Iris pigment epithelial cell (primary cell): ENCODE measurements at places on chromosomes 5 and 9.

- DNase-seq = no peak
These were observed 1803.5 kb upstream of the CDH6 start for GRCh38 chr5:29389993-29390392.

- DNase-seq = no peak
These were observed 61.3 kb upstream of the XPA start for GRCh38 chr9:97758334-97758916.

DNA sequence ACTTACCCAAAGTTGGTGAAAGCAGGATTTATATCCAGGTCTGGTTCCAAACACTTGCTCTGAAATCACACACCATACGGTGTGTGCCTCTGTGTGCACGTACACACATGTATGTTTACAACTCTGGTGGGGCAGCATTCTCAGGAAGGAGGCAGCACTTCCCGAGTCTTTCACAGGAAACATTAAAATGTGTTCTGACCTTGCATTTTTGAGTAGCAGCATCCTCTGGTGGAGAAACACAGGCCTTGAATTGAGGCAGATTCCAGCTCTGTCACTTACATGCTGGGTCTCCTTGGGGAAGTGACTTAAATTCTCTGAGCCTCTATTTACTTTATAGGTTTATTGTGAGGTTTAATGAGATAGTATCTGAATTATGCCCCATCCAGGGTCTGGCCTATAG is 126.4 kb downstream of the RGS3 start:
- DNase-seq = peak; percentile 52

DNA sequence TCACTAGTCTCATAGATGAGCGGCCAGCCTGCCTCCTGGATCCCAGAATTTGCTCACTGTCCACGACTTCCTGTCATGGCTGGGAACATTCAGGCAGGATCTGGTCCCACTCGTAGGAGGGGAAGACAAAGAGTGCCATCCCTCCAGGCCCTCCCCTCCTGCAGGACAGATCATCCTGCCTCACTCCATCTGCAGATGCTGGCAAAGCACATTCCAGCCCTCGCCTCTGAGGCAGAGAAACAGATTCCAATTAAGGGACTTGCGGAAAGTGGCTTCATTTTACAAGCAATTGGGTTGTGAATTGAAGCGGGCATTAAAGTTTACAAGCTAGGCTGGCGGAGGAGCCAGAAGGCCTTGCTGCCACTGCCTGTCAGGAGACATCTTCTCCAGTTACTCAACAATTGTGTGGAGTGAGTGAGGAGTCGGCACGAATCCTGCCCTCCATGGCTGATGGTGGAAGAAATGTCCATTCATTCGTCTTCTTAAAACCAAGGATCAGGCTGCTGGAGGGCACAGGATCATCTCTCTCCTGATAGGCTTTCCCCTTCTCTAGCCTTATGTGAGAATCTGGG is 41.8 kb upstream of the KCNMB1 start:
- DNase-seq = no peak

DNA sequence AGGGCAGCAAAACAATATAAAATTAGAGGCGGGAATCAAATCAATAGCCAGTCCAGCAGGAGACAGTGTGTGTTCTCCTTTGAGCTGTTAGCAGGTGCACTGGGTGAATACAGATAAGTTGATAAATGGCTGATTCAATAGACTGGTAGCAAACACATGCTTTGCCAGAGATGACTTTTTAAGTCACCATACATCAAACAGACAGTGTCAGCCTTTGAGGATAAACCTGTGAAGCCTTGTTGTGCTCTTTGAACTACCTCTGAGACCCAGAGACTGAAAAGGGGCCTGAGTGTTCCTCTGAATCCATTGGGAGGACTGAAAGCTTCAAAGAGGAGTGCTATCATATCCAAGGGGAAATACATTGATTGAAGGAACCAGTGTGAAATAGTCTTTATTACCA is 301.9 kb downstream of the RASEF start:
- no peak for DNase-seq

DNA sequence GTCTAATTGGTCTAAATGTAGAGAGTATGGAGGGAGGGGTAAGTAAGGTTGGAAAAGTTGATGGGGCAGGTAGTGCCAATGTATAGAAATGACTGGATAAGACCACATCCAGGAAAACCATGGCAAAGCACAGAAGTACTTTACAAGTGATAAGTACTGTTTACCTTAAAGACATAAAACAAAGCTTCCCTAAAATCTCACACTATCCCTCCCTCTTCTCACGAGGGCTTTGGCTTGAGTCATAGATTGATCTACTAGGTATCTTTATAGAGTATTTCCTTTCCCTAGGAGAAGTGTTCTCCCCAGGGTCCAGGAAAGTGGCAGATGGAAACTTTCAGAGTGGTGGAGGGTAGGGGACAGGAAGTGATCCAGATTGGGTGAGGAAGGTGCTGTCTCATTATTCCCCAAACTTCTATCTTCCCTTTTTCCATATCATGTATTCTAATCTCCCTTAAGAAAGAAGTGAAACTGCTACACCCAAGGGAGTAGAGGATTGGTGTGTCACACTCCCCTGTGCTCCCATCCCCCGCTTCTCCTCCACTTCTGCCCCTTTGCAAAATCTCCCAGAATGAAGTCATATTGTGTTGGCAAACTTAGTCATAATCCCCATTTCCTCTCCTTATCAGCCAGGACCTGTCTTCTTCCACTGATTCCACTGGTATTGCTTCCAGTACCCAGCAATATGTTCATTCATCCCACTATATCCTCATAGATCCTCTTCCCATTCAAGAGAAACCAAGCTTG is 14.6 kb downstream of the IL33 start:
- DNase-seq = peak; percentile 55

GRCh38 chr5:147346006-147346561 is 111.3 kb downstream of the STK32A start:
- no peak for DNase-seq

DNA sequence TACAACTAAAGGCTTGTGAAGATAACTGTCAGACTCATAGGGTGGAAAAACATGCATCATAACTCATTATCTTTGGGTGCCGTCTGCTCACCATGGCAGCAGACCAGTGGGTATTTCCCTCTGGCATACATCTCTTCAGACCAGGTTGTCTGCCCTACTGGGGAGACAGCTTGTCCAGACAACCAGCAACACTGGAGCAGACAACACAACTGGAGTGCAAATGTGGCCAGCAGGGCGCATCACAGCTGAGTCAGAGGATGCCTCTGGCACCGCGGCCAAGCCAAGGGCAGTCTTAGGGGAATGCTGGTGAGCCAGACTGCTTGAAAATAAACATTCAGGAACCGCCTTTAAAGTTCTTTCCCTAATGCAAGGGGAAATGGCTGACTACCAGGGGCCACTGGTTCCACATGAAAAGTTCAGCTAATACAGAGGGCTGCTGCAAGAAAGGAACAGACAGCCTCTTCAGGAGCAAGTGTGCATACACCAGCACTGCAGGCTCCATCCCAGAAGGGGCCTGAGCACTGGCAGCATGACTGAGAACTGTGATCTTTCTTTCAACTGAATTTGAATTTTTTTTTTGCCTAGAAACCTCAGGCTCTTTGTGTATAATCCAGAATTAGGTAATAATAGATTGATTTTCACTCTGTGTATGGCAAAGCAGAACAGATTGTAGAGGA is 77.3 kb downstream of the MAMDC2 start:
- DNase-seq = peak; percentile 98

- no peak for DNase-seq
These were observed 66.6 kb downstream of the DENND1A start for GRCh38 chr9:123863164-123863855.

GRCh38 chr5:116626272-116626723 is 51.7 kb upstream of the SEMA6A start:
- DNase-seq = peak; percentile 75

- no peak for DNase-seq
These were observed 3.2 kb upstream of the TLE4 start for GRCh38 chr9:79568337-79569101.

- no peak for DNase-seq
These were observed 361.1 kb upstream of the TLE4 start for GRCh38 chr9:79210541-79211243.

GRCh38 chr9:135993765-135994500 is 32.8 kb upstream of the UBAC1 start:
- DNase-seq = no peak

- DNase-seq = peak; percentile 48
These were observed 38.9 kb upstream of the TLX3 start for GRCh38 chr5:171270136-171270535.

DNA sequence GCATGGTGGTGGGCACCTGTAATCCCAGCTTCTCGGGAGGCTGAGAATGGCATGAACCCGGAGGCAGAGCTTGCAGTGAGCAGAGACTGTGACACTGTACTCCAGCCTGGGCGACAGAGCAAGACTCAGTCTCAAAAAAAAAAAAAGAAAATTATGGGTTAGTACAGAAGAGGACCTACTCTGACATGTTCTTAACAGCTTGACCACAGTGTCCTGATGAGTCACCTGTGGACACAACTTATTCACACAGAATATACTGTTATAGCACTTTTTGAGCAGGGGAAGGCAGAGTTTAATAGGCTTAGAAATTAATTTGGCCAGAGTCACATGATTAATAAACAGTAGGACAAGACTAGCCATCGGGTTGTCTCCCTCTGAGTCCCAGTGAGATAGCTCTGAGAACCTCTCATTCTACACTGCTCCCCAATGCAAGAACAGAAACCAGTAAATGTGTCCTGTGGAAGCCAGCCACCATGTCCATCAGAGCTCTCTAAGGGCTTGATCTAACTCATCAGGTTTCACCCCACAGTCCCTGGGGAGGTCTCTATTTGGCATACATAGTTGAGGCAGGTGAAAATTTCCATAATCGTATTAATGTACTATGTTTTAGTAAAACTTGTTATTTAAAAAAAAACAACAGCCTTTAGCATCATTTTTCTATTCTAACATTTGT is 1077.9 kb upstream of the C9orf72 start:
- no peak for DNase-seq

DNA sequence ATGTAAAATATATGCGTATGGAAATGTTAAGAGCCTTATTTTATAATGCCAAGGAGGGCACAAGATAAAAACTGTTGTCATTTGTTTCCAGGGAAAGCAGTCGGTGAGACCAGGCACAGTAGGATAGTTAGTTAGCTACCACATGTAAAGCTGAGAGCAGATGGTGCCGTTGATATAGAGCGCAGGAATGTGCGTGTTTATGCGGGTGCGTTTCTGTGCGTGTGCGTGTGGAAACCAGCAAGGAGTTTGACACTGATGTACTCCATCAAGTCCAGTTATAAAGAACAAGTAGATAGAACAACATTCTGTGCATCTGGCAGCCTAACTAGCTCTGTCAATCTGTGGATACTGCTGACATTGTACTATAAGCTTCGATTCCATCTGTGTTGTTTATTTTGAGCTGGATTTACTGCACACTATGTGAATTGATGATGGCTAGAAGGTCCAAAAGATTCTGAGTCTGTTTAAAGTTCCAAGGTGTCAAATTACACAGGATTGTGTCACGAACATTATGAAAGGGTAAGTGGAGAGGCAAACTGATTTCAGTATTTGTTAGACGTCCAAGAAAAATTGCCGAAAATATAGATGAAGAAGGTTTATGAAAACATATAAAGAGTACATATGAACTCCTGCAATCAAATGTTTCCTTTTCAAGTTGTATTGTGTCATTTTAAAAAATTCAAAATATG is 494.9 kb upstream of the MEF2C start:
- DNase-seq = peak; percentile 5

DNA sequence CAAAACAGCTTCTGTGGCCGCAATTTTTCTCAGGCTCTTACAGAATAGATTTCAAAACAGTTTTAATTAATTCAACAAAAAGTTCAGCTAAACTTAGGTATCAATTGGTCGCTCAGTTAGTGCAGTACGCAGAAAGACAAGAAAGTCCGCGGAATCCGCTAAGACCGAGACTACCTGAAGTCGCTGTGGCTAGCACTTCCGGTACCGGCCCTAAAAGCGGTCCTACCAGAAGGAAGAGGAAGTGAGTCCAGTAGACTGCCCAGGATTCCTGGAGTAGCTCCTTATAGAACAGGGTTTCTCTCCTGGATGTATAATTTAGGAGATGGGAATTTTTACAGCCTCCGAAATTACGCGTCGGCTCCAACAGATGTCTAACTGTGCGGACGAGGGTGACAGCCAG is 16.6 kb upstream of the PCDHB2 start:
- DNase-seq = no peak

DNA sequence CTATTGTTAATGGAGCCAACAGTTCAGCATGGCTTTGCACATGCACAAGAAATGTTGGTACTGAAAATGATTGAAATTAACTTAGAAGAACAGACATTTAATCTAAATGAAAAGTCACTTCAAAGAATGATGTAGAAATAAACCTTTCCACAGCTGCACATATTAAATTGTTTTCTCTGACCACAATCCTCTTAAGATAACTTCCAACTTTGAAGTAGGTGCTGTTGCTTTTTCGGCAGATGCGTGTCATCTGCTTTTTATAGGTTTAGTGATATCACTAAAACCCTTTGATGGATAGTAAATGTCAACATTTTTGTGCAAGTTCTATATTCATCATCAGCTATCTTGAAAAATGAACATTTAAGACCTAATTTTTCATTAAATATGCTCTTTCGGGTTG is 25.3 kb upstream of the SLC1A3 start:
- DNase-seq = no peak

GRCh38 chr9:111983484-111983908 is 86.9 kb downstream of the UGCG start:
- no peak for DNase-seq

DNA sequence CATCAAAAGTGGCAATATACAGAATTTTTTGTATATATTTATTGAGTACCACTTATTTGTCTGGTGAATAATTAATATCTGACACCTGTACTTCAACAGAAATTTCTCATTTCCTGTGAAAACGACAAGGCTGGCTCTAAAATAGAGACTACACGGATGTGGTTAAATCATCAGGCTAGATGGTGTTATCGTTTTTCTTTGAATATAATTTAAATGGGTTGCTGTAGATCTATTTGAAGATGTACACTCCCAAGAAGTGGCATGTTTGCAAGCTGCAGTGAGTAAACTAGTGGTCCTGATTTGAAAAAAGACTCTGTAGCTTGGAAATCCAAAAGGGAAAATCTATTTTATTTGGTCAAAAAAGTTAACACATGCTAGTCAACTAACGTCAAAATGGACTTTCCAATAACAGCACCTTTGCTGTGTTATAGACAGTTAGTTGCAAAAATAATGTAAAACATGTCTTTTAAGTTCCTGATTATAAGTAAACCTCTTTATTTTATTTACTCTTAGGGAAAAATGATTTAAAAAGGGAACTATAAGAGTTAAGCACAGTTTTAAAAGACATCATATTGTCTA is 13.8 kb downstream of the ST8SIA4 start:
- DNase-seq = no peak

GRCh38 chr5:104646416-104646815 is 1083.8 kb upstream of the NUDT12 start:
- no peak for DNase-seq

DNA sequence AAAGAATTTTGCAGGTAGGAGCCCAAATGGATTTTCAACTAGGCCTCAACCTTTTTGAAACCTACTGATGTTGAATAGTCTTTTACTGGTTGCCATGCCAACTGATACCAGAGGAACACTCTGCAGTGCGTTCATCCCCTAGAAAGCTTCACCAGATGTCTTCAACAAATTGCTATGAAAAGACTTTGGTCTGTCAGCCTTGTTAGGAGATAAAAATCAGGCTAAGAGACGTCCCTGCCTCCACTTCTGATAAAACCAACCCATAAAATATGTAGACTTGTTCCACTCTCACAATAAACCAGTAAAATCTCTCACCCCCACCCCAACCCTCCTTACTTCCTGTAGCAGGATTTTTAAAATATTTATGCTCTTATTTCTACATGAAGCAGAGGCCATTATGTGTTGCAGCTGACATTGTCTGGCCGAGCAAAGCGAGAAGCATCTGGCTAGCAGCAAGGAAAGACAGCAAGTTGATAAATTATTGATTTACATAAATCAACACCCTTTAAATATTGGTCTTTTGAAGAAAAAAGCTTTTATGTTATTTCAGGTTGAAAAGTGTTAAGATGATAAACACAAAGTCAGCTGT is 428.7 kb downstream of the ISL1 start:
- DNase-seq = no peak
